NCI-H510A (cell line): ENCODE measurements at places on chromosomes 5 and 9.
A peak's percentile ranks its signal among the peaks of the same experiment; 100 is the strongest.

GRCh38 chr5:56323505-56323904, 90.4 kb upstream of the ANKRD55 start:
- no peak for DNase-seq

DNA sequence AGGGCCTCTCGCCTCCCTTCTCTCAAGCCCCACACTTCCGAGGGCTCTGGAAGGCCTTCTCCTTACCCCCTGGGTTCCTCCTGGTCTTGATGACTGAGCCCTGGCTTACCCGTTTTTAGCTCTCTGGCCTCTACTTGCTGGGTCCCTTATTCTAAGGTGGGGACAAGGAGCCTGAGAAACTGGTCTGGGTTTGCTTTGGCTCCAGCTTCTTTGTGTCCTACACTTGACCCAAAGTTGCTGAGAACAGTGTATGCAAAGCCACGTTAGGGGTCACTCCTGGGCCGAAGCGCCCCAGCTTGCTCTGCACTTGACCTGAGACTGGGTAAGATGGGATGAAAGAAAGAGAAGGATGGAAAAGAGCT, 788 bp downstream of the ZNF346 start:
- no peak for DNase-seq

- DNase-seq: no peak
These were observed 12.3 kb downstream of the CCNH start for GRCh38 chr5:87400305-87400899.

- no peak for DNase-seq
These were observed 41.6 kb downstream of the SLC44A1 start for GRCh38 chr9:105286098-105286497.

DNA sequence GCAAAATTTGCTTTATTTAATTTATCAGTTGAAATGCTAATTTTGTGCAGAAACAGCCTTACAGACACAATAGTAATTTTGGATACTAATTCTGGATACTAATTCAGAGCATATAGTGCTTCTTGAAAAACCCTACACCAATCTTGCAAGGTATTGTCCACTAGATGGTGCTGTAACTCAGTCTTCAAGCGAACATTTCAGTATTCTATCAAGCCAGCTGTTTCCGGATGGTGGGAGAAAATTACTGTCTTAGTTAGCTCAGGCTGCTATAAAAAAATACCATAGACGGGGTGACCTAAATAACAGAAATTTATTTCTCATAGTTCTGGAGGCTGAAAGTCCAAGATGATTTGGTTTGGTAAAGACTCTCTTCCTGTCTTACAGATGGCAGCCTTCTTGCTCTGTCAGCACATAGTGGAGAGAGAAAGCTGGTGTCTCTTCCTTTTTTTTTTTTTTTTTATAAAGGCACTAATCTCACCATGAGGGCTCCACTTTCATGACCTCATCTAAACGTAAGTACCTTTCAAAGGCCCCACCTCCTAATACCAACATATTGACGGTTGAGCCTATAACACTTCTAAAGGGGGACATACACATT, 1306.5 kb upstream of the CDH9 start:
- DNase-seq: peak; percentile 4

GRCh38 chr5:174387448-174387847, 336.9 kb upstream of the MSX2 start:
- DNase-seq: no peak

DNA sequence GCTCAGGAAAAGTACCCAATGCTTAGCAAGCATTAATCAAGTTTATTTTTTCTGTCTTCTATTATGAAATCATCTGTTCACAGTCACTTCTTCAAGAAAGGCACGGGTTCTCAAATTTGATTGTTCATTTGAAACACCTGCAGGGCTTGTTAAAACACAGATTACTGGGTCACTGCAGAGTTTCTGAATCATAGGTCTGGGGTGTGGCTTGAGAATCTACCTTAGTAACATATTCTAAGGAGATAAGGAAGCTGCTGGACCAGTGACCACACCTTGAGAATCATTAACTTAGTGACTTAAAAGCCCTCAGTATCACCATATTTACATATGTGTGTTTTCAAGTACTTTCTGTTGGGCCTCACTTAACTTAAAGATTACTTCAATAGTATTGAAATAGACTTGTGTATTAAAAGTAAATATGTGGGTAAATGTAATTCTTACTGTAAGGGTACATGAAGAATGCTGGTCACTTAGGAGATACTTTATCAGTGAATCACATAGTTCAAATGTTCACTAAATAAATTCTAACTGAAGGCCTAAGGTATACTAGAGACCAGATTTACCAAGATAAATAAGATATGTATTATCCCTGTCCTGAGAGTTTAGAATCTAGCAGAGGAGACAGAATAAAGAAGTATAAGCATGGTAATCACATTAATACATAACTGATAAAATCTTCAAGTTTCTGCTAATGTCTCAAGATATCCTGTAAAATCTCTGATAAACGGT, 1342.1 kb upstream of the C9orf72 start:
- no peak for DNase-seq

DNA sequence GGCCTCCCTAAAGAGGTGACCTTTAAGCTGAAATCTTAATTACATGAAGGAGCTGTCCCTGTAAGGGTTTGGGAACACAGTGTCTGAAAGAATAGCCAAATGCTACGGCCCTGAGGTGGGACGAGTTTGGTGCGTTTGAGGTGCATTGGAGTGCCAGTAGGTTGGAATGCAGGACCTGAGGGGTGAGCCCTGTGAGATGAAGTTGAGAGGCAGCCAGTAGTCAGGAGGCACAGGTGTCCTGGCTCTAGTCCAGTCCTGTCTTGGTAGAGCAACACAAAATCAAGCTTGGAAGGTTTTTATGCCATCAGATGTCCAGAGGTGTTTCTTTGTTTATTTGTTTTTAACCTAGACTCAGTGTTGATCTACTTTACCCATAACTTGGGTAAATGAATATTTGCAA, 108.5 kb downstream of the ARHGAP26 start:
- DNase-seq: no peak

DNA sequence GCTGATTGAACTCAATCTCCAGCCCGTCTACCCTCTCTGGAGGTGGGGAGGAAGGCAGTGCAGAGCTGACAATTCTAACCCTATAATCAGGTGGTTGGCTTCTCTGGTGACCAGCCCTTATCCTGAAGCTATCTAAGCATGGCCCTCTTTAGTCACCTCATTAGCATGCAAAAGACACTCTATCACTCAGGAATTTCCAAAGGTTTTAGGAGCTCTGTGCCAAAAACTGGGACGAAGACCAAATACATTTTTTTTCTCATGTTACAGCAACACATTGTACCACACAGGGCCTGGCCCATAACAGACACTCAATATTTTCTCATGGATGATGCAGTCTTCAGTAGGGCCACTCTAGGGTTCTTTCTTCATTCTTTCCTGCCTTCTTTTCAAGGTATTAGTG, 118.8 kb upstream of the VLDLR start:
- no peak for DNase-seq

- peak; percentile 32 for DNase-seq
These were observed 21.2 kb downstream of the OTULIN start for GRCh38 chr5:14685757-14686156.

DNA sequence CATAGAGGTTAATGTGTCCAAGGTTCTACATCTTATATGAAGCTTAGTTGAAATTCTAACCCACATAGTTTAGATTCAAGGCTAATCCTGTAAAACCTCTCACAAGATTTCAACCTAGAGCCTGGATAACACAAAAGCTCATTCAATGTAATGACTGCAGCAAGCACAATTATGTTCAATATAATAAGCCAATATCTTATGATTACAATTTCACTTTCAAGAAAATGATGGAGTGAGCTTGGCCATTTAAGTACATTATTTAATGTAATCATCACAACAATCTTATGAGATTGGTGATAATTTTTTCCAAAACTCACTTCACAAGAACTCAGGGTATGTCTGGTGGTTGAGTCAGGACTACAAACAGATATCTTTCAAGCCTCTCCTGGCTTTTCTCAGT, 1140.8 kb upstream of the WWC1 start:
- DNase-seq: no peak

- DNase-seq: no peak
These were observed 62.0 kb upstream of the GGTA1 start for GRCh38 chr9:121561385-121562222.

DNA sequence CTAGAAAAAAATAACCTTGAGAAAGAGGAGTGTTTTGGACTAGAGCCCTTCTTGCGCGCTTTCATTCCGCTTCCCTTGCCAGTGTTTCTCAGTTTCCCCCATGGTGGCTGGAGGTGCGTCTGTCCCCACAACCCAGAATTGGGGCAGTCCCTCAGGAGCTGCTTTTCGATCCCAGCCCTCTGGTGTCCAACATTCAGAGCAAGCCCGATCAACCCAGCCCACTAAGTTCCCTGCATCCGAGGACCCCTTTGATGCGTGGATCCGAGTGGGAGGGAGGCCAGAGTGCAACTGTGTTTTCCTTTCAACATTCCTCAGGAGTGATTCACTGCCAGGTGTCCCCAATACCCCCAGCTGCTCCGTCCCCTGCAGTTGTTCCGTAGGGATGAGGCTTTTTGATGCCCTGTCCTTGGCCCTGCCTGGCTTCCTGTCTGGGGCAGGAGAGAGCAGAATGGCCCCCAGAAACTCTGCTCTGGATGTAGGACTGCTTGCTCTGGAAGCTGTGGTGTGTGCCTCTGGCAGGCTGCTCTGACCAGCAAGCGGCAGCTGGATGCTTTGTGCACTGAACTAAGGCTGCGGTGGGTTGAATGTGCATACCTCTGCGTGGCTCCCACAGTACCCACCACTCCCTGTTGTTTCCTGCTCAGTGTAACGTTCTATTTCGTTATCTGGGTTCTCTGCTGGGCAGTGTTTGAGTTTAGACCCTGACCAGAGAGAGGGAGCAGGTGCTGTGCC, 117.5 kb downstream of the BOD1 start:
- DNase-seq: no peak

DNA sequence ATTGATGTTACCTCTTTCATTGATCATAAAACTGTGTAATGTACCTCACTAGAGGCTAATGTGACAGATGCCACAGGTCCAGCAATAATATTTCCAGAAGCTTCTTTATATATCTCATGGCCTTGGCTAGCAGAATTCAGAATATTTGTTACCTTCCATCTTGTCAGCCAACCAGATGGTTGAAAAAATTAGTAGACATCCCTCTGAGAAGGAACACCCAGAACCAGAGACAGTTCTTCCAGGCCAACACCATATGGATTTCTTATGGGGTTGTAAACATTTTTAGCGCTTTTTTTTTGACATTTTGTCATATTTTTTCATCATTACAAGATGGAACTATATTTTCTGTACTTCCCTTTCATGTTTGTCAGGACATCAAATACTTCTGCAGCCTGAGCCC, 278.7 kb upstream of the KLF9 start:
- DNase-seq: no peak

DNA sequence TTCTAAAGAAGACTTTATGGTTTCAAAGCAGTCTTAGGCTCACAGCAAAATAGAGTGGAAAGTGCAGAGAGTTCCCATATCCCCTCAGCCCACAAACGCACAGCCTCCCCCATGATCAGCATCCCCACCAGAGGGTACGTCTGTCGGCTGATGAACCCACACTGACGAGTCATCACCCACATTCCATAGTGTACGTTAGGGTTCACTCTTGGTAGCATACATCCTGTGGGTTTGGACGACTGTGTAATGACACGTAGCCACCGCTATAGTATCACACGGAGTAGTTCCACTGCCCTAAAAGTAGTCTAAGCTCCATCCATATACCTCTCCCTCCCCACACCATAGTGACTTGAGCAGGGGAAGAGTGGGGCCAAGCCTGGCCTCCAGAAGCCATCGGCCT, 135.7 kb upstream of the PHYKPL start:
- DNase-seq: no peak

DNA sequence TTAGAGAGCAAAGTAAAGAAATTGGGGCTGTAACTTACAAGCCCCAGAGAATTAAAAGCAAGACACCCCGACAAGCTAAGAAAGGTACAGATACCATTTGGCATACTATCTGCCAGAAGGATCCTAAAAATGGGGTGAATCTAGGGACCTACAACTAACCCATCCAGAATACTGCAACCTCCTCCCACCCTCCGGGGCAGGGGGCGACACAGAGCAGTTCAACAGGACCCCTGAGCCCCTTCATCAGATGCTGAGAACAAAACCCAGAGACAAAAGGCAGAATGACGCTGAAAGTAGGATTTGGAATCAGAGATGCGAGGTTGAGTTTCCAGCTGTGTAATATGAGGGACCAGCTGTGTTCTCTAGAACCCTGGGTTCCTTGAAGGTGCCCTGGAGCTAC, 71.2 kb downstream of the EPB41L4B start:
- no peak for DNase-seq

- DNase-seq: no peak
These were observed 143.9 kb upstream of the ZNF366 start for GRCh38 chr5:72651109-72651508.

DNA sequence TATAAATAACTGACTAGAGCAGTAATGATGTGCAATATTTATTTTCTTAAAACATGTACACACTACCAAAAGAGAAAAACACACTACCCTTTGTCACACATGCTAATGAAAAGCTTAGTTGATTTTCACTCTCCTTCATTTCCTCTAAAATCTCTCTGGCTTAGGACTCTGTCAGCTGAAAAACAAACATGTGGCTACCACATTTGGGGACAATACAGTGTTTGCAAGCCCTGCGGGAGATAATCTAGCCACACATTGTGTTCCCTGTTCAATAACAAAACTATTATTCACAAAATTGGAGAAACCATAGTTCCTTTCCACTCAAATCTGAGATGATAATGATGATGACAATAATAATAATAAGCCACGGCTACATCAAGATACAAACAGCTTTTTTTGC, 3.5 kb upstream of the LOX start:
- DNase-seq: no peak

GRCh38 chr5:179886190-179886911, 21.3 kb downstream of the TBC1D9B start:
- DNase-seq: no peak

- no peak for DNase-seq
These were observed 1.8 kb downstream of the PTGER4 start for GRCh38 chr5:40681363-40682153.

DNA sequence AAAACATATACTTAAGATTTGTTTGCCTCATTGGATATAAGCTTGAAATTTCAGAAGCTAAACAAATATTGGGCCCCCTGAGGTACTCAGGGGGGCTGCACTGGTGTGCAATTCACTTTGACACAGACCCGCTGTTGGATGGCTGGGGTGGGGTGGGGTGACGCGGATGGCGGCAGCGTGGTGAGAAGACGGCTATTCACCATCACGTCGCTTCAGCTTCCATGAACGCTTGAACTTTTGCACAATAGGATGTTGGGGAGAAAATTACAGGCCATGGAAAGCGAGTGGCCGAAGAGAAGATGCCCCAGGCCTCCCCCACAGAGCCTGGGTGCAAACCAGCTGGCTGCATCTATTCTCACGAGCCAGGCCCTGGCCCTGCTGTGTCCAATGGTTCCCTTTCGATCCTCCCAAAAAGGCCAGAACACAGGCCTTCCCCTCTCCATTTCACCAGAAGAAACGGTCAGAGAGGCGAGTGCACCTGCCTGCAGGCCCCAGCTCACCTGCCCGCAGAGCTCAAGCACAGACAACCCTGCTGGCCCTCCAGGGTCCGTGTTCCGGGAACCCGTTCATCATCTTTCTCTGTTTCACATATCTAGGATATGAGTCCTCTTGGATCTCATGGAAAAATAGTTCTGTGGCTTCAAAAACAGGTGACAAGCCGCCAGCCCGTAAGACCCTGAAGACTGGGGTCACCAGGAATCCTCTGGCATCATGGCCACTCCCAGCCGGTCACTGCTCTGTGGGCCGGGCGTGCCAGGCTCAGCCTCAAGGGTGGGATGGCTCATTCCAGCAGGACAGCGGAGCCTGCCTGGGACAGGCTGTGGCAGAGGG, 46.8 kb upstream of the SARDH start:
- DNase-seq: no peak

GRCh38 chr9:135414293-135414692, 65.3 kb upstream of the PPP1R26 start:
- no peak for DNase-seq
